ENCODE measurements at places on chromosomes 4 and X. TPM values are rescaled to one million over a fixed set of nuclear protein-coding genes. Genes with fewer than 3 reads are reported as not detected.

Gene SPATA4
- polyA plus RNA-seq: 0.07 TPM

Gene IL2RG
- not detected for polyA plus RNA-seq

DNA sequence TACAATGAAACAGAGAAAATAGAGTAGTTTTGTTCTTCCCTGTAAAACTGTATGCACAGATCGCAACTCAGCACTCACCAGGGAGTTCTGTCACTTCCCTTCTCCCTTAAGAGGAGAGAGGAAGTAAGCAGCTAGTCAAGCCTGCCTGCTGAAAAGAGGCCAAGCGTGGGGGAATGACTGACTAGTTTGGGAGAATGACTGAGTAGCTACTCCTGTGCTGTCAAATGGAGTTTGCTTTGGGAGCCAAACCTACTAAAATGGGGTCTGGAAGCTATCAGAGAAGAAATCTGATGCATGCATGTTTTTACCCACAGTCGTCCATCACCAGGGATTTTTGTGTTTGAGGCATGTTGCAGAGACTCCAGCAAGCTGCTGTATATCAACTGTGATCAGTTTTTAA, 54.6 kb upstream of the LHFPL1 start:
- DNase-seq: no peak

- DNase-seq: no peak
Measured at GRCh38 chrX:133953078-133953477, 32.3 kb downstream of the GPC3 start.

GRCh38 chrX:41137589-41137988, 52.3 kb downstream of the USP9X start:
- no peak for DNase-seq
